ENCODE measurements at places on chromosomes 11 and 22.

- DNase-seq = no peak
Observed at GRCh38 chr22:28548406-28548805, 131.2 kb downstream of the TTC28 start.

GRCh38 chr11:46991391-46991790, 54.8 kb downstream of the CSTPP1 start:
- no peak for DNase-seq

- DNase-seq = no peak
Observed at GRCh38 chr22:22744412-22745224, 100.2 kb downstream of the GGTLC2 start.

- no peak for DNase-seq
Observed at GRCh38 chr22:27258616-27259172, 542.9 kb downstream of the MN1 start.

DNA sequence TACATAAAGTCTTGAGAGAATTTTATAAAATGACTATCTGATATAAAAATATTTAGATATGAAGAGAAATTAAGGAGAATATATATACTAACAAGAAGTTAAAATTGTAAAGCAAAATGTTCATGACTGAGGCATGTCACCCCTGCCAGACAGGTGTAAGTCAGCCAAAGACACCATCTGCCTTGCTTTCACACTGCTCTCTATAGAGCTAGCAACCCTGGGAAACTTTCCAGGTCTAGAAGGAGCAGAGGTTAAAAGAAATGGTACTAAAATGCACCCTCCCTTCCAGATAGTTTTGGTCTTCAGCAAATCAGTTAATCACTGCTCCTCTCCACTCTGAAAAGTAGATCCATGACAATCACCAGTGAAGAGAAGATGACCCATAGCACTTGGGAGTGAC, 16.5 kb downstream of the PPP2R1B start:
- DNase-seq = no peak

Data from GM13977 (cell line).